IMR-90 (cell line): ENCODE measurements at places on chromosomes 12 and 14. TPM values are rescaled to one million over a fixed set of nuclear protein-coding genes. Genes with fewer than 3 reads are reported as not detected.

PIANP gene
- 5.4 and 6.8 TPM in 2 replicates for polyA plus RNA-seq

DNA sequence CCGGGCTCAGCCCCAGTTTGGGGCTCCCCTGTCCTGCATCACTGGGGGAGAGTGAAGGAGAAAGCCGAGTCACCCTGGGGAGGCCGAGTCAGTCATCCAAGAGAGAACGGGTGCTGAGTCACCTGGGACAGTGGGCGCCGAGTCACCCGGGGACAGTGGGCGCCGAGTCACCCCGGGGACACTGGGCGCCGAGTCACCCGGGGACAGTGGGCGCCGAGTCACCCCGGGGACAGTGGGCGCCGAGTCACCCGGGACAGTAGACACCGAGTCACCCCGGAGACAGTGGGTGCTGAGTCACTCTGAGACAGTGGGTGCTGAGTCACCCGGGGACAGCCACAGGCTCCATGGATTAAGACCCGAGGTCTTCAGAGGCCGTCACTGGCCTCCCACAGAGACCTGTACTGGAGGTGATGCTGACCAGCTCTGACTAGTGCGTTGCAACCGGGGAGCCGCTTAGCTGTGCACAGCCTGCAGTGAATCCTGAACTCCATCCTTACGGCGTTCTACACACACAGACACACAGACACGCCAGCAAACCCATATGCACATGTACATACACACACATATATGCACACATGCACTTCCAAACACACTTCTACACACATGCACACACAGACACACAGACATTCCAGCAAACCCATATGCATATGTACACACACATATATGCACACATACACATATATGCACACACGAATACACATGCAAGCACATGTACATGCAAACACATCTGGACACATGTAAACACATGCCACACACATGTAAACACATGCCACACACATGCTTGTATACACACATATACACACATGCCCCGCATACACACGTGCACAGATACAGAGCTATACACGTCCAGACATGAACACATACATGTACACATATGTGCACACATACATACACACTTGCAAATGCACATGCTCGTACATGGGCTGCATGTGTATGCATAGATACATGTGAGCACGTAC, 64.9 kb upstream of the GALNT9 start:
- DNase-seq, result no peak

DNA sequence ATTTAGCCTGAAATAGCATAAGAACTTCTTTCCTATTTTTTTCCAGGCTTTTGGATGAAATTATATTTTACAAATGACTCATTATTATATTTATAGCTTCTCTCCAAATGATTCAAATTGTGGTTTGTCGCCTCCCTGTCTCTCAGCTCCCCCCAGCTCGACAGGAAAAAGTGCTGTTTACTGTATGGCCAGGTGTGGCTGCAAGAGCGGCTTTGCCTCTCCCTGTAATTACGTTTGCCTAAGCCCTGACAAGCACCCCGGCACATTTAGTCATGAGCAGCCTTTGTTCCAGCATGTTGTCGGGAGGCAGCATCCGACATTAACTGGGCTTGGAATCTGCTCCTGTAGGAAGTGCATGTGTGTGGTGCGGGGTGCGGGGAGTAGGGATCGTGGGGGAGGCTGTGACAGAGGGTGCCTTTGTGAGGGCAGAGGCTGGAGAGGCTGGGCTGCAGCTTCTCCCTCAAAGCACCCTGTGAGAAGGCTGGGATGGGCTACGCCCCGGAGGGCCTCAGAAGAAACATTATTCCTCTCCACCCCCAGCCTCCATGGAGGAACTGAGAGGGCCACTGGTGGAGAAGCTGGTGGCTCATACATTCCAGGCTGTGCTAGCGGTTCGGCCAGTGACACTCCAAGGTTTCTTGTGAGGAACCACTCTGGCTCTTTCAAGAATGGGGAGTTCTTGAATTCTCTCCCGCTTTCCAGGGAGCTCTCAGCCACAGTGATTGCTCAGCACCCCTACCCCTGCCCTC, 42.1 kb upstream of the CTDSP2 start:
- DNase-seq, result peak; percentile 76

- DNase-seq, result no peak
Observed at GRCh38 chr12:104377514-104377812, 73.9 kb downstream of the EID3 start.

GRCh38 chr12:85874031-85874461, at the start of gene NTS:
Gene NTS, plus strand, starts transcription at chr12:85874295. Its CDS starts 109 bp downstream, at chr12:85874404.
- DNase-seq, result no peak

GRCh38 chr12:131280426-131280825, 326.7 kb downstream of the ADGRD1 start:
- no peak for DNase-seq
